ENCODE measurements at places on chromosomes 4 and X. TPM values are rescaled to one million over a fixed set of nuclear protein-coding genes. Genes with fewer than 3 reads are reported as not detected.

DNA sequence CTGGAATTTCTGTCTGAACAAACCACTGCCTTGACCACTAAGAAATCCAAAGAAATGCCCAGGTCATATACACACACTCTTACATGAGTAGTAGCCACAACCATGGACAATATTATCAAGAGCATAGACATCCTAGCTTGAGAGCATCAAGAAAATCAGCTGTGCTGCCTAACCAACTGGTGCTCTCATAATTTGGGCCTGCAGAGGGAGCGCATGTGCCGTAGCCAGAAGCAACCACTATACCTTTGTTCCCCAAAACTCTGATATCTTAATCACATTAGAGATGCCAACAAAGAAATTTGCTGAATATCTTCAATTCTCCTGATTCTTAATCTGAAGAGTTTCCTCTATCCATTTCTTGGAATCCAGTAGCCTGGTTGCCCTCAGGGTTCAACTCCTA, 163.6 kb downstream of the ZNF674 start:
- no peak for DNase-seq

GRCh38 chr4:165191814-165192499, 15.4 kb upstream of the KLHL2 start:
- DNase-seq: no peak

DNA sequence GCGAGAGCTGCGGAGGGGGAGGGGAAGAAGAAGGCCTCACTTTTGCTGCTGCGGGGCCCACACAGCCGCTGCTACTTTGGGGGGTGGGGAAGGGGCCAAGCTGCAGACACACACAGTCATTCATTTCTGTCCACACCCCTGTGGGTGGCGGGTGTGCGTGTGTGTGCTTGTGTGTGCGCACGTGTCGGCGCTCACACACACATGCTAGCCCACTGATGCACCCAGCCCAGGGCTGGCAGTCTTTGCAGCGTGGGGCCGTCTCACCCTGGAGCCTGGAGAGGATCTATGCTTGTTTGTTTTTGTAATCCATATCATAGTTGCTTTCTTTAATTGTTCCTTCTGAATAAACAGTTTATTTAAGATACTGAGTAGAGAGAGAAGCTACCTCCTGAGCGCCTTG, 4.0 kb downstream of the DUSP9 start:
- DNase-seq: no peak

The KCNE5 gene
- 10.8 TPM for total RNA-seq

- DNase-seq: no peak
Observed at GRCh38 chr4:164224871-164225270, 529.1 kb upstream of the SMIM31 start.

The HOPX gene
- 0.55 TPM for total RNA-seq

The GAGE2A gene
- total RNA-seq: not detected

- no peak for DNase-seq
Observed at GRCh38 chr4:80333121-80333520, 2.4 kb upstream of the CFAP299 start.

GRCh38 chr4:26736621-26737020, 124.0 kb upstream of the STIM2 start:
- no peak for DNase-seq

The GJB1 gene
- total RNA-seq: 22.2 TPM

- no peak for DNase-seq
Observed at GRCh38 chr4:10123227-10124101, 6.9 kb upstream of the WDR1 start.

- DNase-seq: no peak
Observed at GRCh38 chr4:170374770-170375169, 285.0 kb upstream of the AADAT start.

The DMRTC1 gene
- 0.60 TPM for total RNA-seq

DNA sequence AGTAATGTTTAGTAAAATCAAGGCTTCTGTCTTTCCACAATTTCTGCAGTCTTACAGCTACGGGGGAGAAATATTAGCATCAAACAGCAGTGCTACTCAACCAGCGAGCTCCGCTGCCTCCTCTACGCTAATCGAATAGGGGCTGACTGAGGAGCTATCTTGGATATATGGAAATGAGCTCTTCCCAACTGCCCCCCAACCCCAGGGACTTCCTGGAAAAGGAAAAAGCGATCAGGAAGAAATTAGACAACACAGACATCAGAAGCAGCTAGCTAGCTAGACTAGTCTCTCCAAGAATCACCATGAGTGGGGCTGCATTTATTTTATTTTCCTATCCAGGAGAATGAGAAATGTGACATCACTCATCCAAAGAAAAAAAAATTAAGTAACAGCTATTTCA, 7.6 kb downstream of the NKX6-1 start:
- no peak for DNase-seq

The PTCHD1 gene
- total RNA-seq: 0.43 TPM

The GAB1 gene
- 33.5 TPM for total RNA-seq

GRCh38 chr4:48879561-48880442, 26.8 kb downstream of the OCIAD2 start:
- DNase-seq: no peak

DNA sequence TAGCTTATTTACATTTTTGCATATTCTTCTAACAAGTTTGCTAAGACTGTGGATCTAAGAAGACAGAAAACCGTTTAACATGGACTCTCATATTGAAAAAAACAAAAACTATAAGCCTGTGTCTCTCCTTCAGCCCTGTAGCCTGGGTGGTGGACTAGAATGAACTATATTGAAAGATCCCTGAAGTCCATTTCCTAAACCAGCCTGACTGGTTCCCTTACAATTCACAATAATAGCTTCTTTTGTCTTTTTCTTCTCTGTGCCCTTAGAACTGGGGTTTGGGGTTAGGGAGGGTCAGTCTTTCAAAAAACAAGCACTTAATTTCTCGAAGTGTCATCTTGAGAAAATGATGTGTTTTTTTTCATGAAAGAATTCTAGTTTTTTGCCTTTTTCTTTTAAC, 59.0 kb downstream of the GSTCD start:
- no peak for DNase-seq

- DNase-seq: no peak
Observed at GRCh38 chr4:161629694-161630441, 533.9 kb downstream of the FSTL5 start.

The VCX2 gene
- not detected for total RNA-seq

The NAP1L3 gene
- 7.8 TPM for total RNA-seq

- no peak for DNase-seq
Observed at GRCh38 chrX:40938423-40938822, 146.8 kb upstream of the USP9X start.

- DNase-seq: no peak
Observed at GRCh38 chr4:86033171-86033570, 326.7 kb downstream of the MAPK10 start.

The EVC2 gene
- 14.1 TPM for total RNA-seq

DNA sequence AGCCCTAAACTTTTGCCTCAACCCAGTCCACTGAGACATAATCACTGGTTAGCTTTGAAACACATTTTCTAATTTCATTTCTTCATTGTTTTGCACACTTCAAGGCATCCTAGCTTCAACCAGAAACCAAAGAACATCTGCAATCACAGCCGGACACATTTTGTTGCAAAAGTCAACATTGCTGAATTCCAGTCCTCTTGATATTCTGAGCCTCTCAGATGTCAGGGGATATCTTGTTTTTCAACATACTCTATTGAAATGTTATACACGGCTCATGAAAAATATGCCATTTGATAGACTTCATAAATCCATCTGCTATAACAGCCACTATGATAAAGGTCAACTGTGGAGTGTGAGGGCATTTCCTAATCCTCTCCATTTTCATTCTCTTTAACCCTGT, 241.6 kb upstream of the PUDP start:
- DNase-seq: no peak

DNA sequence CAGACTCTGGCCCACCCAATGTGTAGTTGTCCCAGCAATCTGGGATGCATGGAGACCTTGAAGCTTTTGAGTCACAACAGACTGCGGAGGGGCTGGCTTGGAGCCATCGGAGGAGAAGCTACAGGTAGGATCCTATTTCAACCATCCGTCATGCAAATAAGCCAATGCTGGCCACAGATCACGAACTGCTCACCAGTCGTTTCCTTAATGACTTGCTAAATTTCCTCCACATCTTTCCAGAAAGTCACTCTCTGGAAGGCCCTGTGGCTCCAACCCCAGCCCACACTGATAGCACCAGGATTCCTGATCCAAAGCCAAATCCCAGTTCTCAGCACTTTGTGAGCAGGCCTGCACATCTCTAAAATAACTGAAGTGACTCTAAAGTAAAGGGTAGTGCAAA, 321.3 kb downstream of the RAB28 start:
- no peak for DNase-seq

DNA sequence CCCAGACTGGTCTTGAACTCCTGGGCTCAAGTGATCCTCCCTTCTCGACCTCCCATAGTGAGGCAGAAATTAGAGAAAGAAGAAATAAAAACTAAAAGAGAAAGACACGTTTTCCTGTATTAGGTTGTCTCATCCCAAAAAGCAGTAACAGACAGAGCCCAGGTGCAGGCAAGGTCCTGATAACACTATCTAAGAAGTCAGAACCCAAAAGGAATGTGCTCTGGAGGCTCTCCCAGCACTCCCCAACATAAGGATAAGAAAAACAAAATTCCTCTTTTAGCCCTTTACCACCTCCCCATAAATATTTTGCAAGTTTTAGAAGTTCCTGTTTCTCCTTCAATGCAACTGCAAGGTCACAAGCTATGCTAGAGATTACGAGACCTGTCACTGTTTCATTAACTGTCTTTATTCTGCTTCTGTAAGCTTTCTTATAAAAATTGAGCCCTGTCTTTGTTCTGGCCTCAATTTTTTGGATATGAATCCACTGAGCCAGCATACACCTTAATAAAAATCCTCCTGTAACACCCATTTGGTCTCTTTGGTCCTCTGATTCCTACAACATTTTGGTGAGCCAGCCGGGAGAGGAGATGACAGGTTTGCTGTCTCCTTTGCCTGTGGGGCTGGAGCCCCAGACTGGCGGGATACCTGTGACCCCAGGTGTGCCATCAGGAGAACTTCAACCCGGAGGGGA, 25.9 kb downstream of the LIAS start:
- no peak for DNase-seq

DNA sequence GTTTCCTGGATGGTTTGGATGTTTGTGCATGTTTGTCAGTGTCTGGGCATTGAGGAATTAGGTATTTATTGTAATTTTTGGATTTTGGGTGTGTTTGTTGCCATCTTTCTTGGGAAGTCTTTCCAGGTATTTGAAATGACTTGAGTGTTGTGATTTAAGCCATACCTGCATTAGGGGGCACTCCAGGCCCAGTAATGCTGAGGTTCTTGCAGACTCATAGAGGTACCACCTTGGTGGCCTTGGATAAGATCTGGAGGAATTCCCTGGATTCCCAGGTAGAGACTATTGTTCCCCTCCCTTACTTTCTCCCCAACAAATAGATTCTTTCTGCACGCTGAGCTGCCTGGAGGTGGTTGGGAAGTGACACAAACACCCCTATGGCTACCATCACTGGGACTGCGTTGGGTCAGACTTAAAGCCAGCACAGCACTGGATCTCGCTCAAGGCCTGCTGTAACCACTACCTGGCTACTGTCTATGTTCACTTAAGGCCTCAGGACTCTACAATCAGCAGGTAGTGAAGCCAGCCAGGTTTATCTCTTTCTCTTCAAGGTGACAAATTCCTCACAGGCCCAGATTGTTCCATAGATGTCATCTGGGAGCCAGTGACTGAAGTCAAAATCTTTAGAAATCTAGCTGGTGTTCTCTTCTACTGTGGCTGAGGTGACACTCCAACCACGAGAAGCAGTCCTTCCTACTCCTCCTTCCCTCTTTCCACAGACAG, 643.6 kb downstream of the PDHA2 start:
- no peak for DNase-seq

DNA sequence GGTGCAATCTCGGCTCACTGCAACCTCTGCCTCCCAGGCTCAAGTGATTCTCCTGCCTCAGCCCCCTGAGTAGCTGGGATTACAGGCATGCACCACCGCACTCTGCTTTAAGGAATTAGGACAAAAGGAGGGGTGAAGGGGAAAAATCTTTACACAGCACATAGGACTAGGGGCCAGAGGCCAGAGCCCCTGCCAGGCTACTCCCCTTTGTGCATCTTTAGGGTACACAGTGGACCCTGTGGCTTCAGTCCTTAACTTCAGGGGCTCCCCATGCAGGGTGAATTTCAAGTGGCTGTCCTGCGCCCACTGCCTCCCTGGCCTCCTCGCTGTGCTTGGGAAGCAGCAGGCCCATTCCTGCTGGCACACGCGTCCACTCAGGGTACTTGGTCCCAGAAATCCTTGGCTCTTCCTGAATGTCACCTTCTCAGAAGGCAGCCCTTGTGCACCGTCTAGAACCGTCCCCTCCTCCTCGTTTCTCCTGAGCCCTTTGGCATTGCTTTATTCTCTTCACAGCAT, 138.9 kb upstream of the PSAPL1 start:
- no peak for DNase-seq

The GAR1 gene
- total RNA-seq: 25.7 TPM
